Placental pericyte (primary cell): ENCODE measurements at places on chromosomes 2 and 18. TPM values are rescaled to one million over a fixed set of nuclear protein-coding genes. Genes with fewer than 3 reads are reported as not detected.

Gene CDH7
- total RNA-seq = not detected in 2 replicates

Gene CCL20
- 1.1 and 8.1 TPM in 2 replicates for total RNA-seq

Gene AKAIN1
- total RNA-seq = not detected in 2 replicates

Gene IL1F10
- not detected in 2 replicates for total RNA-seq

Gene CTNNA2
- under 0.01 TPM in 1 of 2 replicates, not detected in the other for total RNA-seq

Gene IL1RN
- total RNA-seq = 0.14 TPM in 1 of 2 replicates, not detected in the other
